Activated CD8-positive, alpha-beta memory T cell treated with anti-CD3 and anti-CD28 coated beads, Interleukin-2, amount 10 ng/mL, durations not matched to agents 7 days and 5 days (primary cell): ENCODE measurements at places on chromosomes 5 and 9.

GRCh38 chr5:94072116-94072515, 330.7 kb upstream of the POU5F2 start:
- no peak for DNase-seq

DNA sequence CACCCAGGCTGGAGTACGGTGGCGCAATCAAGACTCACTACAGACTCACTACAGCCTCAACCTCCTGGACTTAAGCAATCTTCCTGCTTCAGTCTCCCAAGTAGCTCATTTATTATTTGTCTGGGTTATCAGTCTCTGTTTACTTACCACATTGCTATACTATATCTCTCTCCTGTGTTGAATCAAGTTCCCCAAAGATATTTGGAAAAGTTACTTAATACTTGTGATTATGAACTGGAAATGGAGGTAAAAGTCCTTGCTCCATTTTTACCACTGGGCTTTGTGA, 55.6 kb downstream of the ANGPTL2 start:
- no peak for DNase-seq

GRCh38 chr5:73306741-73307275, 133.8 kb downstream of the TMEM174 start:
- no peak for DNase-seq

DNA sequence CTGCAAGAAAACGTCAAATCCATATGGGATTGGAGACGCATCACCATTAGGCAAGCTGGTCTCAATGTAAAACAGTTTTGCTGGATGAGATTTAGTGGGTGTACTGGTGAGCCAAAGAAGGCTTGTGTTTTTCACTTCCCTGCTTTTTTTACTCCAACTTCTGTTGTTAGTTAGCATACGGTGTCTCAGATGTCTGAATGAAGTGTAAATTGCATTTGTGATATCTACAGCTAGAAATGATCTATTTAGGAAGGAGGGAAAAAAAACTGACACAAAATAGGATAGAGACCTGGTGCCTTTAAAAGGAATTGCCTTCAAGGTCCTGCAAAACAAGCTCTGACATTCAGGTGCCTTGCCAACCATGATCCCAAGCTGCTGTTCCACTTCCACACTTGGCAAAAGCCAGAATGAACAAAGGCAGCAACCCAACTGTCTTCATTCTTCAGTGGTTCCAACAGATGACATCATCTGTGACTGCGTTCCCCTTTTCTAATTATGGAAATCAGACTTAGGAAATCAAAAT, 104.2 kb upstream of the RAI14 start:
- DNase-seq = no peak

DNA sequence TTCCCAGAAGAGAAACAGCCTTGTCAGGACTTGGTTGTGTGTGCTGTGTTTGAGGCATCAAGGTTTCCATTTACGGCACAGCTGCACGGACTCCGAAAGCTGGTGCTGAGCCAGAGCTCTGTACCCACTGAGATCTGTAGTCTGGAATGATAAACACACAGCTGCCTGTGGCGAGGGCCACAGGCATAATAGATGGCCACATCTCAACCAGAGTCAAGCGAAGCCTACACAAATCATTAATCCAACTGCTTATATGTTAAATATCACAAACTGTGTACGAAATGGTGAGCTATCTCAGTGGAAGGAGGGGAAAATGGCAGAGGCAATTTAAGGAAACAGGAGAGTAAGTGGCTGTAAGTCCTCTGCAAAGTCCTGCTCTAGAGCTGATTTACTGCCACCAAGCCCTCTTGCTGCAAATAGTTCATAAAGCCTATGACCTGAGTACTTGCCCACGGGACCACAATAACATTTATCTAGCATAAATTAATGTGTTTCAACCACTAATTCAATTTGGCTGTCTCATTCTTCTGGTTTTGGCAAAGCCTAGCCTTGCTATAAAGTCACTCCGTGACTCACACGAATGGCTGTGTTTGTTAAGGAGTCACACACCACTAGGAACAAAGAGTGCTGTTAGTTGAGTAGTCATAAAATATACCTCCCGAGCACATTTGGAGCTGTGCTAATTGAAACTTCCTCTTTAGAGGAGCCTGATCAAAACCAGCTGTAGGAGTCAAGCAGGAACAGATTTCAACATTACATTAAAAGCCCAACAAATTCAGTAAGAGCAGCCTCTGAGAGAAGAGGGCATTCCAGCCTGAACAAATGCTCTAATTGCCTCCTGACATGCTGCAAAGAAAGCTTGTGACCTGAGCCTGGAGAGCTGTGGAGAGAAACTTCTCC, 738.6 kb upstream of the ZNF608 start:
- DNase-seq = no peak

DNA sequence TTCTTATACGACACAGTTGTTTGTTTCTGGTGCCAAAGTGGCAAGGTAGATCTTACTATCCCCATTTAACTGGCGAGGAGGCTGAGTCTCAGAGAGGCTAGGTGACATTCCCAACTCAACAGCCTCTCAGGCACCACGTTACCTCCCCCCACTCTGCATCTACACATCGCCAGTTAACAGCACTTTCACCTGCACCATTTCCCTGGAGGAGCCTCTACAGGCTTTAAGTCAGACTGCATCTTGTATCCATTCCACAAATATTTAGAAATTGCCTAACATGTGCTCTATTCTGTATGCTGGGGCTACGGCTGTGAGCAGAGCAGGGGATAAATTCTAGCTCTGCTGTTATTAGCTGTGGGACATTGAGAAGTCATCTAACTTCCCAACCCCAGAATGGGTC, 168.6 kb downstream of the INSYN2B start:
- no peak for DNase-seq

GRCh38 chr5:151047814-151048425, 27.5 kb downstream of the GPX3 start:
- DNase-seq = peak; percentile 51

DNA sequence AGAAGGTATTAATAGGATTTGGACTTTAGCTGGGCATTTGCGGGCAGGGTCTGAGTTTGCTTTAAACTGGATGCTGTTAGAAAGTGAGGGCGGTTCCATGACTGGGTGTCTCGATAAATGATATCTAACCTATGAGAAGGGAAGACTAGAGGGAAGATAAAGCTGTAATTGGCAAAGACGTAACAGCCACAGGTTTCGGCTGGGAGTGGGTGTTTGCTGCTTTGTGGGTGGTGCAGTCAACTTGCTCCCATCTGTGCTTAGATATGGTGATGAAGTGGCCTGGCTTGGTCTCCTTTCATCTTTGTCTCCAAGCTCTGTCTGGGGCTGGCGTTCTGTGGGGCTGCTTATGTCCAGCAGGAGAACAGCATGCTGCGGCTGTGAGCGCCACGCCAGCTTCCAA, 23.3 kb downstream of the OR2V1 start:
- no peak for DNase-seq

DNA sequence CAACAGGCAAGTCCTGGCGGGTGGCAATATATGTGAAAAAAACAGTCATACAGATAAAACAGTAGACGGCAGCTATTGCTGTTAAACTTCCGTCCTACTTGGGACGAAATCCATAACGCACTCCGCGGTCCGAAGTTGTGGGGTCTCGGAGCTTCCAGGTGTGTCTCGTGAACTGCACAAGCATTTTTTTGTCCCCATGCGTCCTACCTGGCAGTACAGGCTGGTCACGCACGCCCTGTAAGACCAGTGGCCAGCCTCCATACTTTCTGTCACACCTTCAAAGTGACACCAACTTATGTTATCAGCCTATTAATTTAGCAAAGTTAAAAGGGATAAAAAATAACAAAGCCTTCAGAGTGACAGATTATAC, 51.3 kb downstream of the TGFBI start:
- DNase-seq = no peak

- no peak for DNase-seq
These were observed 63.1 kb downstream of the MTMR12 start for GRCh38 chr5:32249668-32250067.

DNA sequence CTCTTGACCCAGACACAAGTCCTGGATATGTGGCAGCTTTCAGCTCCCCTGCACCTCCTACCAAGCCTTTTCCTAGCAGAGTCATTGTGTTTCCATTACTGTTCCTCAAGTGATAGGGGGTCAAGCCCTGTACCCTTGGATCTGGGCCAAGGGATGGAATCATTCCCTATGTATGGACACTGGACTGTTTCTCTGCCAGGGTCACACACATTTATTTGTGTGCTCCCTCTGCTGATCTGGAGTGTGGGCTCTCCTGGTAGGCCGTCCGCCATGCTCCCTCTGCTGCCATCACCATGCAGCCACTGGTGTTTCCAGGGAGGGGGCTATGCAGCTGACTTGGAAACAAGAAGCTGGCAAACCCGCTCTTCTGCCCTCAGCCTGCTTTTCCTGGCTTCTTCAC, 9.5 kb downstream of the GM2A start:
- no peak for DNase-seq

DNA sequence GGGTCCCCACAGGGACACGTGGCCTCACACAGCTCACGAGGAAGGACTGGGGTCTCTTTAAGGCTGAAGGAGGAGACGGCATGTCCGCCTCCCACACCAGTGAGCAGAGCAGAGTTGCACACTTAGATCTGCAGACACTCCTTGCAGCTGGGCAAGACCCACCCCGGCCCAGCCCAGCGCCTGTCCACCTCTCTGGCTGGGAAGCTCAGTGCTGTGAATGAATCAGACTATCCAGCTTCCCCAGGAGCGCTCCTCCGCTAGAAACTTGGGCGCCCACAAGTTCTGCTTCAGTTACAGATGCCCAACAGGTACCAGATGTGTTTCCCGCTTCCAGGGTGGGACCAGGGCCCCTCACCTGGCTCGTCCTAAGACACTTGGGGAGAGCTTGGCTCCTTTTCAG, 78.9 kb downstream of the NSUN2 start:
- DNase-seq = no peak

DNA sequence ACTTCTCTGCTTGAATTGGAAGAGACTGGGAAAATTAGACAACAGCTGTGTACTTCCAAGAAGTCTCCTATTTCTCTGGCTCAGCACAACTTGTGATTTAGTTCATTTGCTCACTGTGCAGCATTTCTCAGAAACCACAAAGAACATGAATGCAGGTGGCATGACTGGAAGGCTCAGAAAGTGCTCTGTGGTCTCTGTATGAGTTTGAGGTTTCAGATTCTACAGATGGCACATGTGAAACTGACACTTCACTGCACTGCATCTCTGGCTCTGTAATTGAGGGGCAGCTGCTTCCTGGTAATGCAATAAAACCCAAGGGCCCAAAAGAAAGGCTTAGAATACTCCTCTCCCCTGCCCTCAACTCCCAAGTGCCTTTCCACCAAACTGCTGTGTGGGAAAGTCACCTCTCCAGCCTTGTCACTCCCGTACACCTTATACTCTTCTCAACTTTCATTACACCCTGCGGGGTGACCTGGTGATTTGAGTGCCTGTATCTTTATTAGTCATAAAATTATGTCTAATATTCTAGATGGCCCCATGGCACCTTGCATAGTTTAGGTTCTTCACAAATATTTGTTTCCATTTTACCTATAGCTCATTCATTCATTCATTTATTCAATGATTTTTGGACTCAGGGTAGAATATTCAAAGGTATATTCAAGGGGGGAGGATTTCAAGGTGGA, 82.5 kb downstream of the ESM1 start:
- peak; percentile 85 for DNase-seq

DNA sequence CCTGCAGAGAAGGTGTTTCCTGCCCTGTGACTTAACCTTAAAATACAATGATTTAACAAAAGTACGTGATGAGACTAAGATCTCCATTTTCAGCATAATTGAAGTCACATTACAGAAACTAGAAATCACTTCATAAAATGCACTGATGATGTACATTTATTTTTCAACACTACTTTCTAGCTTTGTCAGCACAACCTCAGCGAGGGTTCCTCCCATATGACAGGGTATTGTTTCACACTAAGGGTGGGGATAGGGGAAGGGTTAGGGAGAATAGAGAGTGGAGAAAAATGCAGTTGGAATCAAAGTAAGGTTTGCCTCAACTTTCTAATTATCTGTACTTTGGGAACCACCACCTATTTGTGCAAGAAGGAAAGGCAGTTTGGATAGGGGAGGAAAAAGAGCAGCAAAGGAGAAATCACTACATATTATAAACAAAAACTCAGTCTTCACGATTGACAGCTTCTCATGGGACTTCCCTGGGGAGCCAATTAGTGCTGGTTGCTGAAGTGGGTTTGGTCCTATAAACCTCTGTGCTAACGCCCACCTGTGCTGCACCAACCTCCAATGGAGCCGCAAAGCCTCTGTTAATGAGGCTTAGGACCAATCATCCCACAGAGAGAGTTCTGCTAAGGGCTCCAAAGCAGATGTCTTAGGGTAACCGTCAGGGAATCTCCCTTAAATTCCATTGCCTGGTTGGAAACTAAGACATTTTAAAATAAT, 369.2 kb upstream of the PDE4D start:
- DNase-seq = no peak

DNA sequence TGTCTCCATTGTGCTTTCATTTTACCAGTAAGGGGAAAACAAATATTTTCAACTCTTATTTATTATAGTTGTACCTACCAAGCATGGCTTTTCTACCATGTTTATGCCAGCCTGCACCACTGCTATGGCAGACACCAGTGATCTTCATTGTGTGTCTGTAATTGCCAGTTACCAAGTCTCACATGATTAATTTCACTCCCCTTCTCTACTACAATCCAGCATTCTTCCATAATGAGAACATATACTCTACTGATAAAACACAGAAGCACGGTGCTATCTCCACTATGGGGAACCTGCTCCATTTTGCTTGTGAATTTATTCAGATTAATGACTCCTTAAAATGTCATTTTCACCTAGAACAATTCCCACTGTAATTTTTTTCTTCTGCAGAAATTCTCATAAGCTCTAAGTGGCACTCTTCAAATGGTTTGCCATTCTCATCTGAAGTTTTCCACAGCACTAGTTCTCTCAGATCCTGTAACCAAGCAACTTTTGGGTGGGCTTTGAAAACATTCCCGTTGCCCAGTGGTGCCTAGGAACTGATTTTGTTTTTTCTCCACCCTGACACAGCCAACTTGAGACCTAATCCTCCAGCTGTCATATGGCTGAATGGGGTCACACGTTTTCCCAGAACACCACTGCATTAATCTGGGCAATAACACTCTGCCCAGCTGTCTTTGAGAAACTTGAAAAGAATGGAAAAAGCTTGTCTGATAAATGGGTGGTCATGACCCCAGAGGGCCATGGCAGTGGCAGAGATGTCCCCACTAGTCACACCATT, 222.7 kb upstream of the RASEF start:
- DNase-seq = no peak

DNA sequence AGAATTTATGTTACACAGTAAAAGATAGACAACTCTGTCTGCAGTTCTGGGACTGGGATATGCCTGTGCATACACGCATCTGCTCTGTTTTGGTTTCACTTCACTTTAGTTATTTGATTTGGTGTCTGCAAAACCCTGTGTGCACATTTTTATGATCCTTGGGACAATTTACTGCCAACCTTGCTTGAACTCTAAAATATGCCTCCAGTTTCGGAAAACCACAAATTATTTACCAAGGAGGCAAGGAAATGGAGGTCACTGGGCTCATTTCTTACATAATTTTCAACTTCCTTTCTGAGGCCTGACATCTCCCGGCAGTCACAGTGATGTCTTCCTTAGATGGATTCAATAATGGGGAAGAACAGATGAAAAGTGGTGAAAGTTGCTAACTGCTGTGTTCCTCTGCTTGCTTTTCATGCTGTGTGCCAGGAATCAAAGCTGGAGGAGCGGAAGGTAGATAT, 61.2 kb upstream of the TAF11L2 start:
- DNase-seq = no peak

- DNase-seq = no peak
These were observed 330.1 kb upstream of the RFX3 start for GRCh38 chr9:3855929-3856328.

- no peak for DNase-seq
These were observed 228.9 kb downstream of the FANCC start for GRCh38 chr9:95088421-95089161.

- no peak for DNase-seq
These were observed 129.6 kb downstream of the KCNIP1 start for GRCh38 chr5:170633235-170634081.

- no peak for DNase-seq
These were observed 12.5 kb downstream of the LECT2 start for GRCh38 chr5:135942202-135942771.
